ENCODE measurements at places on chromosomes 2 and 18.

DNA sequence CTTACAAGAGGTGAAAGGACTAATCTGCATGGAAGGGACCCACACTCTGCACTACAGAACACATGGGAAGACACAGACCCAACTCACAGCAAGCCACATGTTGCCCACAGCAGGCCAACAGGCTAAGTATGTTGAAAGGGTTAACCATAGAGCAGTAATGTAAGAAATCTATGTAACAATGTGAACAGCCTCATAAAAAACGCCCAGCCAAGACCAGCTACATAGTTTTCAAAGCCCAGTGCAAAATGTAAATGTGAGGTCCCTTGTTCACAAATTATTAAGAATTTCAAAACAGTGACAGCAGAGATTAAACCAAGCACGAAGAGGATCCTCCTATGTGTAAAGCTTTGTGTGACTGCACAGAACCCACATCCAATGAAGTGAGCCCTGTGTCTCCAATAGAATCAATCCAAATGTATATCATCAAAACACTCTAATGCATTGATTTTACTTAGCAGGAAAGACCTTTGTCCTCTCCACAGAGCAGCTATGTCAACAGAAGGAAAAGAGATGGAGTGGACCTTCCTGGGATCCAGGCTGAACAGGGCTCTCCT is 210.1 kb downstream of the AGPS start:
- no peak for DNase-seq

DNA sequence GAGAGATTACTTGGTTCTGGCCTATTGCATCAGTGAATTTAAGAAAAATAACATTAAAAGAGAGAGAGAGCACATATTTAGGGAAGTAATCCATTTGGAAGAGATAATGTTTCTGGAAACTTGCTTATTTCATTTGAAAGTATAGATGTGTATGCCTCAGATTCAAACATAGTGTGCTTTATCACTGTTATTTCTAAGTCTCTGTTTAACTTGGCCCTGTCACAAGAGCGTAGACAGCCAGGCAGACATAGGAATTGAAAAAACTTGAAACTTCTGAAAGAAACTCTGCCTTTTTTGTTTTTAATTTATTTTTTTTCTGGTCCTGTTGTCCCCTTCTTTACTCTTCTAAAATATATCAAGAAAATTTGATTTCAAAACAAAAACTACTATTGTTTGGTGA is 849.1 kb downstream of the CNTNAP5 start:
- DNase-seq: no peak

DNA sequence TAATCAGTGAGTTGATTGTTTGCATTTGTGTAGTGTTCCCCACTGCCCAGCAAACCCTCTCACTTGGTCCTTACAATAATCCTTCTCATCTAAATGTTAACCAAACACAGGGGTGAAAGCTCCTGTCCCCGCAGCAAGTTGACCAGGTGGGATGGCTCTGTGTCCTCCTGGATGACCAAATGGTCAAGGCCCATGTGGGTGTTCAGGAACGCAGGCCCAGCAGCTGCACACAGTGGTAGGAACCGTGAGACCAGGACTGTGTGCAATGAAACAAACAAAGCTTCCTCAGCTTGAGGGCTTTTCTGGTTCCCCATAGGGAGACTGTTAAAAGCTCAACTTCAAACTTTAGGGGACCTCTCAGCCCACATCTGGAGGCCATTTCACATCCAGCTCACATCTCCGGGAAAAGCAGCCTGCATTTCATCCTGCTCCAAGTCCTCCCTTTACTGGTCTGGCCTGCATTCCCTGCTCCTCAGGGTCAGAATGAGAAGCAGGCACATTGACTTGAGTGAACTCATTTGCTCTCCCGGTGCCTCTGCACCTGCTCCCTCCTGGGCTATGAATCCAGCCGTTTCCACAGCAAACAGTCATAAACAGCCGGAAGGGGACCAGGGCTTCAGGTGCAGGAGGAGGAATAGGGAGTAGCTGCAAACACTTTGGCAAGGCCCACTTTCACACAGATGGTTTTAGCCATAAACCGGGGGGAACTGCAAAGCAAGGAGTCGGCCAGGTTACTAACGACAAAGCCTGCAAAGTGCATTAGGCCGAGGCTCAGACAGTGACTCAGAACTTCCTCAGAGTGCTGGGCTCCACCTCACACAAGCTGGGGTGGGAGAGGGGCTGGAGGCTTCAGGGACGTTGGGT is 144.7 kb downstream of the CAPN13 start:
- no peak for DNase-seq

DNA sequence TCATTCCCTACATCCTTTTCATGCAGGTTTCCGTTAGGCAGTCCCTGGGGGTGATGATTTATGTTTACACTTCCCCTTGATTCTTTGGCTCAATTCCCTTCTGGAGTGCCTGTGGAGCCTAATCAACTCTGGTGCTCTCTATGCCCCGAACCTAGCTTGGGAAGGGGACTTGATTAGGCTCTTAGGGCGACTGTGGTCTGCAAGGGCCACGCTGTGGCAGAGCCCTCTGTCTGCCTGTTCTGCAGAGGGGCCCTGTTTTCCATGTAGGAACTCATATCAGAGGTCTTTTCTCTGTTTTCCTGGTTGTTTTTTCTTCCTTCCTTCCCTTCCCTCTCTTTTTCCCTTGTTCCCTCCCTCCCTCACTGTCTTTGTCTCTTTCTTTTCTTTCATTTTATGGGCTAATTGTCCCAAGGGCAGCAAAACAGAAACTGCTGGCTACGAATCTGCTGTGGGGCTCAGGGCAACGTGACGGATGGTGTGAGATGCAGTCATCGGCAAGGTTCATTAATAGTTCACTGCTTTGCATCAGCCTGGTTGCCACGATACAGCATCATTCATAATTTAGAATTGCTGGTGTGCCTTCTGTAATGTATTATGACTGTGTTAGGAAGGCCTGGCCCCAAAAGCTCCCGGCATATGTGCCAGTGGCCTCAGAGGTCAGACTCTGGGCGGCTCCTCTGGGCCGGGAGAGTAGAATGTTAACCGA is 134.5 kb downstream of the NAPG start:
- no peak for DNase-seq

GRCh38 chr2:47935071-47935470 is 28.8 kb upstream of the FBXO11 start:
- no peak for DNase-seq

GRCh38 chr2:62158444-62159121 is 37.3 kb upstream of the B3GNT2 start:
- DNase-seq: no peak

DNA sequence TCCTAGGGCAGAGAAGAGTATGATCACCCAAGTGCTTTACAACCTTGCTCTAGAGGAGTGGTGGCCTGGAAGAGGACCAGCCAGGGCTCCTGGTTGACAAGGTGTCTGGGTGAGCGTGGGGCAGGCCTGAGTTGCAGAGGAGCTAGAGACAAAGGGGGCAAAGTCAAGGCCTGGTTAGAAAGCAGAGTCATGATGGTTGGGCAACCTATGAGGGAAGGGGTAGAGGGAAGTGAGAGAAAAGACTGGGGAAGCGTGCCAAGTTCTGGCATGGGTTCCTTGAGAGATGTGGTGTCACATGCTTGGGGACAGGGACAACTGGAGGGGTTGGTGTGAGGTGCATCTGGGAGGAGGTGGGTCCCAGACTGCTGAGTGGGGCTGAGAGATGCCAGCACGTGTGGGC is 13.5 kb downstream of the ZFP36L2 start:
- no peak for DNase-seq

DNA sequence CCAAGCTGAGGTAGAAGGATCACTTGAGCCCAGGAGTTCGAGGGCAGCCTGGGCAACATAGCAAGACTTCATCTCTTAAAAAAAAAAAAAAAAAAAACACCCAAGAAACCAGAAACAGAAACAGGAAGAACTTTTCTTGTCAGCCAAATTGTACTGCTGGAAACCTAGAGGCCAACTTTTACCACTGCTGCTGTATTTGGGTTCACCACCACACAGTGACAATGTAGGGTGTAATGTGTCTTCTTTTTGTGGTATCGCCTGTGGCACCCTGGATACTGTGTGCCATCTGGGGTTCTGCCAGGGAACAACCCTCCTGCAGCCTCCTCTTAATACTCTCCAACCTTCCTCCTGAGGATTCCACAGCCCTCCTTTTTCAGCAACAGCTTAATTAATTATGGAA is 72.6 kb downstream of the STK39 start:
- DNase-seq: no peak

DNA sequence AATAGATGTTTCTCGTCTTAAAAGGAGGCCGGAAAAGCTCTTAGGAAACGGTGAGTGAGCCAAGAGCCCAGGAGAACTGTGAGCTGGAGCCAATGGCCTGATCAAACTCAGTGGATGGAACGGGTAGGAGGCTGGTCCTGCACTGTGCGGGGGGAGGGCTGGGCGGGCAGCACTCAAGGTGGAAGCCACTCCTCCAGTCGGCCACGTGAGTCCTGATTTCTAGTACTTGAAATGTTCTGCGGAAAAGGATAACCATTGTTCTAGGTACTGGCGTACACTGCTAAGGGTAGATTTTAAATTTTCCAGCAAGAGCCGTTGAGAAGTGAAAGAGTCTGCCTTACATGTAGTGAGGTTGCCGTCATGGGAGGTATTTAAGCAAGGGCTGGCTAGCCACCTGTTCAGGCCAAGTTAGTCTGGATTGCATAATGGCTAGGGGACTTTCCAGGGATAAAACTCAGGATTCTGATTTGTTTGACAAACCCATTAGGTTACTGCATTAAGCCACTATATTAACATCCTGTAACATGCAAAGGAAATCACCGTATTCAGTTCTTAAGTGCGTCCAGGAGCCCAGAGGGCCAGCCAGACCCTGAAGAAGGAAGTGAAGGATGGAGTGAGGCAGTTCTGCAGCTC is 51.3 kb upstream of the ODC1 start:
- no peak for DNase-seq

DNA sequence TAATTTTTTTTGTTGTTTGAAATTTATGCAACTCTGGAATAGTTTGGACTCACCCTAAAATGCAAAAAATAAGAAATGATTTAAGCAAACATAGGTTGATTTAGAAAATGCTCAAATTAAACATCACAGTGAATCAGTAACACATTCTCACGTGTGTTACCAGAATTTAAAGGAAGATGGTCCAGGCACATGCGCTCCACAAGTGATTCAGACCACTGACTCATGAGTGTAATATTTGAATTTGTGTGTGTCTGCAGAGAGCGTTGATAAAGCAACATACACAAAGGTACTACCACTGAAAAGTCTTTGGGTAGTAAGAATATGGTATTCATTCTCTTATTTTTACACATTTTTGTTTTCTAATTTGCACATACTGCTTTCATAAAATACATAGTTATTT is 7.9 kb downstream of the SS18 start:
- no peak for DNase-seq

DNA sequence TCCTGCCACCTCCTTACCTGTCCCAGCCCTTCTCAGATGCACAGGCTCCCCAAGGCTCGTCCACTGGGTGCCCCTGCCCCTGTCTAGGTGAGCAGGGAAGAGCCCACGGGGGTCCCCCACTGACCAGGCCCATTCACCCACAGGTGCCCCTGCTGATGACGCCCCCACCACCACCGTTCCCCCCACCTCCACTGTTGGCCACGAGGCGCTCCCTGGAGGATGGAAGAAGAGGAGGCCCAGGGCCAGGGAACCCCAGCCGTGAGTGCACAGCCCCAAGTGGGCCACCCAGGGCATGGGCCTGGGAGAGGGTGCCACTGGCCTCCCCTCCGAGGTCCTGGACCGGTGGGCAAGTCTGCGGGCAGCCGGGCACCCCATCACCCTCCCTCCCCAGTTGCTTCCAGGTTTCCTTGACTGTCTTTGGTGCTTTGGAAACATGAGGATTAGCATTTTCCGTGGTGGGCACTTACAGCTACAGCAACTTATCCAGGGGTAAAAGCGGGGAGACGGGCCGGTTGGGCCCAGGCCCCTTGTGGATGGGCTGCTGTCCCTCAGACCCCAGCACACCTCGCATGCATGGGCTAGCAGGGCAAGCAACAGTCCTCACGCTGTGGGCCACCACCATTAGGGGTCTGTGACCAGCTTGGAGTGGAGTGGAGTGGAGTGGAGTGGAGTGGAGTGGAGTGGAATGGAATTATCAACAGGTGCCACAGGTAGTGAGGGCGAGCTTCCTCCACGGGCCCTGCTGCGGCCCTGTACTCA is 13.2 kb upstream of the KLHL30 start:
- no peak for DNase-seq

- DNase-seq: no peak
These were observed 255.4 kb downstream of the LOXHD1 start for GRCh38 chr18:46401486-46402070.

DNA sequence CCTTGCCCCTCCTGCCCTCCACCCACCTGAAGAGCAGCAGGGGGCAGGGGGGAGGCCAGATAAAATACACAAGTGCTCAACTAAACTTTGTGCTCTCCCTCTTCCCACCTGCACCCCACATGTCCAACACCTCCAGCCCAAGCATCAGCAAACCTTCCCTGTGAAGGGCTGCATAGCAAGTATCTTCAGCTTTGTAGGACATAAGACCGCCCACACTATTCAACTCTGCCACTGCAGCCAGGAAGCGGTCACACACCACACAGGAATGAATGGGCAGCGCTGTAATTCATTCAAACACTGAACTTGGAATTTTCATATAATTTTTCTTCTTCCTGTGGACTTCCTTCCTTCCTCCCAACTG is 27.5 kb downstream of the TFCP2L1 start:
- no peak for DNase-seq

GRCh38 chr2:130334026-130334425 is 8.7 kb upstream of the IMP4 start:
- no peak for DNase-seq

- no peak for DNase-seq
These were observed 47.6 kb upstream of the ZNF521 start for GRCh38 chr18:25399554-25399953.

GRCh38 chr2:218003281-218003944 is 618 bp upstream of the TNS1 start:
- DNase-seq: no peak

GRCh38 chr18:31046916-31047315 is 4.4 kb upstream of the DSC3 start:
- DNase-seq: no peak

- DNase-seq: no peak
These were observed 111.5 kb downstream of the MAPK4 start for GRCh38 chr18:50671376-50671775.

GRCh38 chr2:8761529-8762164 is 75.8 kb downstream of the KIDINS220 start:
- no peak for DNase-seq

DNA sequence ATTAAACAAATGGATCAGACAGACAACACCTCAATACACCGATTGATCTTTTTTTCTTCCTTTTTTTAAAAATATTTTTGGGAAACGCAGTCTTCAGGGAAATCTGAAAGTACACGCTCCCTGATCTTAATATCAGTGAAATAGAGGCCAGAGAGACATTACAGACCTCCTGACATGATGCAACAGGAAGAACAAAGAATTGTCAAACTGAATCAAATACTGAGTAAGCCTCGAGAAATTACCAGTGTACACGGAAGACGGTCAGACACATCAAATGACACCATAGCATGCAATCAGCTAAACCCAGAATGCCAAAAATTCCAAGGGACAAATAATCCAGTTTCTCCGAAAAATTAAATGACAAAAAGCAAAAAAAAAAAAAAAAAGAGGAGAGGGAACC is 80.2 kb upstream of the NFU1 start:
- DNase-seq: no peak

- no peak for DNase-seq
These were observed 83.4 kb upstream of the RTN4 start for GRCh38 chr2:55133467-55134315.

GRCh38 chr18:36302676-36303075 is 5.2 kb downstream of the FHOD3 start:
- DNase-seq: no peak

- peak; percentile 33 for DNase-seq
These were observed 222.2 kb downstream of the C1D start for GRCh38 chr2:67840460-67841068.
